Activated naive CD4-positive, alpha-beta T cell treated with Interleukin-2 at 50 U/mL for 16 hours (primary cell): ENCODE measurements at places on chromosomes 1 and 21.
A peak's percentile ranks its signal among the peaks of the same experiment; 100 is the strongest.

DNA sequence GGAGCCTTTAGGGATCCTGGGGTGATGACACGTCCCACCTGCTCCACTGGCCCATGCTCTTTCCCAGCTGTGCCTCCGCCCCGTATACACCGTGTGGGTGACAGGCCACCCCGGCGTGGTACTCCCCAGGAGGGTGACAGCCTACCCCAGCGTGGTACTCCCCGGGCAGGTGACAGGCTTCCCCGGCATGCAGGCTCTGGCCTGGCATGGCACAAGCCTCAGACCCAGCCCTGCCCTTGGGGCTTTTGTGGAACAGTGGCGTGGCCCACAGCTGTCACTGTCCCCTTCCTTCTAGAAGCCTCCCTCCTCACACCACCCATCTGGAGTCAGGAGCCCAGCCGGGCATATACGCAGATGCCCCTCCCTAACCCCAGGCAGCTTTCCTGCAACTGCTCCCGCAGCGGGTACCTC lies 4.7 kb upstream of the PFKL start:
- no peak for DNase-seq

- no peak for DNase-seq
Observed at GRCh38 chr1:162689745-162690671, 57.7 kb downstream of the DDR2 start.

- no peak for DNase-seq
Observed at GRCh38 chr1:40094466-40095110, 2.5 kb downstream of the PPT1 start.

DNA sequence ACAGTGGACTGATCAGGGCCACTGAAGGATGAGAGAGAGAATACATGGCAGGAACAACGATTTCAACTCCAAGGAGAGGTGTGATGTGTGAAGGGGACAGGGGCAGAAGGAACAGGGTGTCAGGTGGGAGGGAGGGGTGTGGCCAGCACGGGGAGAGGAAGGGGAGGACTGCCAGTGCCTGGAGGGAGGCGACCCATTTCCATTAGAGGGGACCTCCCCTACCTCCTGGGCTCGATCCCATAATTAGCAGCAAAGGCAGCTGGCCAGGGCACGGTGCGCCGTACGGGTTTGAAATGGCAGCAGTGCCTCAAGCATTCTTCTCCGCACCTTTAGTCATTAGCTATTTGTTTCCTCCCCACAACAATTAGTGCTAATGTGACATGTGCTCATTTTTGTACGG lies 22.7 kb downstream of the CRYAA start:
- no peak for DNase-seq

GRCh38 chr1:185960422-185961321 lies 226.5 kb downstream of the HMCN1 start:
- DNase-seq = no peak

DNA sequence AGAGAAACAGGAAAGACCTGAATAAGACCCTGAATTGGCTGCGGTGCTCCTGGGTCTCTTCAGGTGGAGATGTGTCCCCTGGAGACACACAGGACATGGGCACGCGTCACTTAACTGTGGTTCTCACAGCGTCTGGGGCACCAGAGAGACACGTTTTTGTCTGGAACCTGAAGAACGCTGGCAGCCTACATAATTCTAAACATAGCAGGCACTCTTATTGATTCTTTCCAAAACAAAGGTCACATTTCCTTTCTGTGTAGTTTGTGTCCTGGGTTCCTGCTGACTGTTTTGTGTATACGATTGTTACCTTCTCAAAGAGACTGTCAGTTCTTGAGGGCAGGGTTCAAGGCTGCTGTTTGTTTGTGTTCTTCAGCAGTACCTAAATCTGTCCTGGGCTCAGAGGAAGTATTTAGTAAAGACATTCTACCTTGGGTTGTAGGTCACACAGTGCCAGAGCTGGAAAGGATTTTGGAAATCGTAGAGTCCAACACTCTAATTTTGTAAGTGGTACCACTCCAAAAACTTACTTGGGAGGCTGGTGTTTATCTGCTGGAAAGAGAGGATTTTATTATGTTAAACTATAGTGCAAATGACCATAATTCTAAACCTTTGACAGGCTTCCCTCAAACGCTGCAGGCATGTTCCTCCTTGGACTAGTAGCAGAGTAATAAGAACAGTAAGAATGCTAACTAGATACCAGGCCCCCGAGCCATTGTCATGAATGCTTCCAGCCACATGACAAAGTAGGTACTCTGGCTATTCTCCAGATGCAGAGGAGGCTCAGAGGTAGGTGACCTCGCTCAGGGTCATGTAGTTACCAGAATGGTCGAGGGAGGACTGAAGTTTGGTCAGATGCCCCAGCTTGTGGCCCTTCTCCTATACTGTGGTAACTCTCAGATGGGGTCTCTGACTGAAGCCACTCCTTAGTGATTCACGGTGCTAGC lies 164.3 kb downstream of the DHRS3 start:
- no peak for DNase-seq

DNA sequence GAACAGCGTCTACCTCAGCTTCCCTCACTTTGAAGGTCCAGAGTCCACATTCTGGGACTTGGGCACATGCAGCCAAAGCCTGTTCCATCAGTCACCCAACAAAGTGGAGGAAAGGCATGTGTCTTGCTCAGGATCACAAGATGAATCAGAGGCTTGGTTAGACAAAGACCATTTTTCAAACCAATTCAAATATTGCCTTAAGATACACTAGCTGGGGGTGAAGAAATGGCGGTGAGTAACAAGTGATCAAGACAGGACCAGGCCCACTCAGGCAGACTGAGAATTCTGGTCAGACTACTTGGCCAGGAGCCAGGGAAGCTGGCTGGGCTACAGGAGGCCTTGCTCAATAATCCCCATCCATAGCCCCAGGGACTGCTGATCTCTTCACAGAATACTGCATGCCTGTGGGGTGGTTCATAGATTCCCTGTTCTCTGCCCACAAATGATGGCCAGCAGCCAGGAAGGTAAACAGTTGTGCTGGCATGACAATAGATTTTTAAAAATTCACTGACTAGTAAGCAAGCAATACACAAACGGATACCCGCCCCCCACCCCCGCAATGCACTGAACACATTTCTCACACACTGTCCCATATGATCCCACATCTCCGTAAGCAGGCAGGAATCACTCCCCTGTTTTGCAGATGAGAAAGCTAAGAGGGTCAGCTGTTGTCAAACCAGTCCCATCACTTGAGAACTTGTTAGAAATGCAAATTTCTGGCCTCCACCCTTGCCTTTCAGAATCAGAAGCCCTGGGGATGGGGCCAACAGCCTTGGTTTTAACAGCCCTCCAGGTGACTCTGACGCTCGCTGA lies 27.2 kb downstream of the ERI3 start:
- DNase-seq = no peak

DNA sequence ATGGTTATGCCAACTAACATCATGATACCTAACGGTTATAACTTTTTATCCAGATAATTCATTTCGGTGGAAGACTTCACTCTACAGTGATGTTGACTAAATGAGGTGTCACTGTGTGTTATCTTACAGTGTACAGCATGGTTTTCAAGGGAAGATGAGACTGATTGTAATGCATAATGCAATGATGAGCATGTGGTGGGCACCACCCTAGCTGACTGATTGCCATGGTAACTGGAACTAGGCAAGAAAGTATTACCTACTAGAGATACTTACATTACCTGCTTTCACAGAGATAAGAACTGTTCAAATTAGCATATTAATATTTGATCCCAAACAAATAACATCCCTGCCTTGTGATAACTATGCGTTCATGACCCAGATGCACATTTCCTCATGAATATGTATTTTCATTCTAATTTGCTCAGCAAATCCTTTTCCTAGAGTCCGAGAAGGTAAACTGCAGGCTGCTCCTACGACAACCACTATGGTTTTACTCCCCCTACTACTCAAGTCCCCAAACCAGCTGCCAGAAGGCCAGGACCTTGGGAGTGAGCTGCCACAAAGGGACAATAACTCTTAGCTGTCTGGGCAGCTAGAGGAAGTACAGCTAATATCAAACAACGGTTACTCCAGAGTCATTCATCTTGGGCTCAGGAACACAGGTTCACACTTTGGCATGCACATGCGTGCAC lies 29.2 kb downstream of the TRABD2B start:
- no peak for DNase-seq

GRCh38 chr1:101971304-101971703 lies 25.4 kb downstream of the OLFM3 start:
- no peak for DNase-seq

DNA sequence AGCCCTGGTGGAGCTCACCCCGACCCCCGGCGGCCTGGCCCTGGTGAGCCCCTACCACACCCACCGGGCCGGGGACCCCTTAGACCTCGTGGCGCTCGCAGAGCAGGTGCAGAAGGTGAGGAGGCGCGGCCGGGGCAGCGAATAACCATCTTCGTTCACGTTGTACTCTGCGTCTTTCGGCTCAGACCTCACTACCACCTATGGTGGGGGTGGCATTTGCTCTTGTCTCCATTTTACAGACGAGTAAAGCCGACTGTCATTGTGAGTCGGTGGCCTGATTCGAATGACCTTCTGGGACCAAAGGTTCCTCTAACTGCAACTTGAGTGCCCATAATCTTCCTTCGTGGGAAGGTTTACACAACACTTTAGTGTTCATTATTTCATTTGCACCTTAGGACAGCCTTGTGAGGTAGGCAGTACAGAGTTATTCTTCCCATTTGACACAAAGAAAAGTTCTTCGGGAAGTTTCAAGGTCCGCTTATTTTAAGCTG lies 506 bp downstream of the C1orf50 start:
- no peak for DNase-seq

DNA sequence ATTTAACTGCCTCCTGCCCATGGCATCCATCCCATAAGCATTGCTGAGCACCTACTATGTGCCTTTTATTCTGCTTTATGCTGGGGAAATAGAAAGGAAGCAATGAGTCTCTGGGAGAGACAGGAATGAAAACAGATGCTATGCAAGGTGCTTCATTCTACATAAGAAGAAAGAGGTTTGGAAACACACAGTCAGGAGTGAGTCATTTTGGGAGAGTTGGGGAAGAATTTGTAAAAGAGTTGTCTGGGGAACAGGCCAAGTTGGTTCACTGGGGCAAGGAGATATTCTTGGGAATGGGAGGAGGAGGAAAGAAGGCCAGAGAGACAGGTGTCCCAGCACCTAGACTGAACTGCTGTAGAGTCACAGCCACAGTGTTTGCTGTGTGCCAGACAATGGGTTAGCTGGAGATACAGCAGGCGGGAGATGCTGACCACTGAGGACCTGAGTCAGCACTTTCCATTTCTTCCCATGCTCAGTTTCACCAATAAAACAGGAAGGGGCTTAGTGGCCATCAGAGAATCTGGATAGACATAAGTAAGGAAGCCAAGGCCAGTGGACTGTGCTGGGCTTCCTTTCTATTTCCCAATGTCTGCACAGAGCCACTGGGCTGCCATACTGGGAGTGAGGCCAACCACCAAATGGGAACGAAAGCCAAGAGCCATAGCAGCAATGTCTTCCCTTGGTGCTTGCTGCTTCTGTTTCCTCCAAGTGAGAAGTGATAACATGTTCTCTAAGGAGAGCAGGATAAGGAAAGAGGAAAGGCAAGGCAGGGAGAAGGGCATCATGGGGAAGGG lies 187.7 kb upstream of the USP24 start:
- DNase-seq = no peak

DNA sequence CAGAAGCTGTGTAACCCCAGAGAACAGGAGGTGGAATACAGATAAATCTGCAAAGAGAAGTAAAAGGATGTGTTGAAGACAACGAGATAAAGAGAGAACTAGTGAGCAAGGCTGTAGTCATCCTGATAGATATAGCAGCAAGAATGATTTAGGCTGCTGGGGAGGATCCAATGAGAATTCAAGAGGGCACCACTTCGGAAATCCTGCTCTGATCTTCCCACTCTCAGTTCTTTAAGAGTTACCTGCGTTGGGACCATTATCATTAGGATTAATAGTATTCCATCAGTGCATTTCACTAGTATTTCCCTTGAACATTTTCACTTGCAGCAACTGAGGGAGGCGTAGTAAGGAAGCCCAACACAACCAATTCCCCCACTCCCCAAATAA lies at the start of gene BRINP3:
Gene BRINP3 (minus strand): TSS at position 103 of the 387 bp plus-strand sequence.
- DNase-seq = no peak

DNA sequence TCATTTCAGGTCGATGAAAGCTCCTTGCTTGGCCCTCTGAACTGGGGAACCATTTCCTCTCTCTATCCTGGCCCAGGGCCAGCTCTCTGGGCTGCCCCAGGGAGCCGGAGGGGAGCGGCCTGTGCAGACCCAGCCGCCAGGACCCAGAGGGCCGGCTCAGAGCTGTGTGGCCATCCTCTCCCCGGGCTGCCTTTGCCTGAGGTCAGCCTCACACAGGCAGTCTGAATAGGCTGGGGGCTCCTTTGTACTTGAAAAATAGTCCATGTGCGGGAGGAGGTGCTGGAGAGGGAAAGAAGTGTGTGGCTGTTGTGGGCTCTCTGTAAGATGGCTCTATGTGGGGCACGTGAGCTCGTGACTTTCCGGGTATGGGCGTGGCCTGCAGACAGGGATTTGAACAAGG lies 275.1 kb upstream of the VAMP3 start:
- no peak for DNase-seq

GRCh38 chr1:38138498-38139233 lies 92.1 kb upstream of the POU3F1 start:
- DNase-seq = no peak

DNA sequence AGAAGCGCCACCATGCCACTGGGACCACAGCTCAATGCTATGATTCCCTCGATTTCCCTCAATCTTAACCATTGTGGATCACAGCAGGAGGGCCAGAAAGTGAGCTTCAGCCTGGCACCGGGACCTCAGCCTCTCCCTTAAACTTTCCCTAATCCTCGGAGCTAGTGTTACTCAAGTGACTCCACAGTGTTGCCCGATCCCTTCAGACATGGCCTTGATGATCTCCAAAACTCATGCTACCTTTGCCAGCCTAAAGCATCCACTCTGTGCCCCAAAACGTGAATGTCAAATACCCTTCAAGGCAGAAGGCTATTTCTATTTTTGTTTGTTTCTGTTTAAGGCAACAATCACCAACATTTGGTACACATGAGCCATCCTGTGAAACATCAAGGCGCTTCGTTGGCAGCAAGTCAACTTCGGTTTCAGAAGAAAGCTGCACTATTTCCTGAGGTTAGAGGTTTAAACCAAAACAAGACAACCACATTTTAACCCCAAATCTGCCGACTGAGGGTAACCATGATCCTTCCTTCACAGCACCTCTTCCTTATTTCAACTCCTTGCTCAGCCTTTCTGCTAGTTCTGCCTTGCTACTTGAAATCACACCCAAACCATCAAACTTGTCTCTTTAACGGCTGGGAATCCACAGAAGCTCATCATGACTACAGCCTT lies 94.4 kb upstream of the KRTAP19-8 start:
- peak; percentile 66 for DNase-seq

- no peak for DNase-seq
Observed at GRCh38 chr1:155104605-155105534, 22.8 kb upstream of the EFNA1 start.

GRCh38 chr1:156259805-156260204 lies 11.9 kb upstream of the PAQR6 start:
- DNase-seq = no peak

DNA sequence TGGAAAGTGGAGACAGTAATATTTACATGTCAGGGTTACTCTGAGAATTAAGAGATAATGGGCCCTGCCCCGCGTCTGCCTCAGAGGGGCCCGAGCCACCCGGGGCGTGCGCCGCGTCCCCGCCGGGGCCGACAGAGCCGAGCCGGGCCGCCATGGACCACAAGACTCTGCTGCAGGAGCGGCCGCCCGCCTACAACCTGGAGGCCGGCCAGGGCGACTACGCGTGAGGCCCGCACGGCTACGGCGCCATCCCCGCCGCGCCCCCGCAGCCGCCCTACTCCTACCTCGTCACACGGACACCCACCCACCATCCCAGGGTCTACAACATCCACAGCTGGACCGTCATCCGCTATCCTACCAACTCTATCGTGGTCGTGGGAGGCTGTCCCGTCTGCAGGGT lies 35.1 kb upstream of the LRRC39 start:
- DNase-seq = no peak
